ENCODE measurements at places on chromosomes 3 and 15.

GRCh38 chr15:85329561-85330422, 50.6 kb upstream of the AKAP13 start:
- DNase-seq = peak; percentile 49

DNA sequence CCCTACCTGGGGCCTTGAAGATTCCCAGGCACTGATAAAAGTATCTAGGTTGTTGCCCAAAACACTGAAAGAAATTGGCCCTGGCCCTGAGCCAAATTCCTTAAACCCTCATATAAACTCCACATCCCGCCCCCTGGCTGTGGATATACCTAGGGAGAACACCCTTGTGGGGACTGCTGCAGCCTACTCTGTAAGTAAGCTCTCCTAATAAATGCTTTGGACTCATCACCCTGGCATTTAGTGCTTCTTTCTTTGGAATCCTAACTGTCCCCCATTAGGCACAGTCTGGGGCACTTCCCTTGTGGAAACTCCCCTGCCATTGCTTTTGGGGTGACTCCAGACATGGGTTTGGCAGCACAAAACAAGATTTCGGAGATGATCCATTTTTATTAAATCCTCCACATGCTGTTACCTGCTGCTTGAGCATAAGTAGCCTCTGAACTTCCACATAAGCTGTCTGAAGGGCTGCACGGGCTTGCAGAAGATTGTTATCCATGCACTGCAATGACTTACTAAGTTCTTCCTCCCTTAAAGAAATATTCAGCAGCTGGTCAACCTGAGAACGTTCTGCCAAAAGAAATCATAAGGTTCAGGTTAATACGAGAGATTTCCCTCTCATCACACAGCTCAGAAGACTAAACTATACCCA, 46.4 kb downstream of the ZNF106 start:
- no peak for DNase-seq

GRCh38 chr15:44729408-44730127, 6.8 kb upstream of the TRIM69 start:
- peak; percentile 60 for DNase-seq

- DNase-seq = no peak
These were observed 8.6 kb downstream of the AQP9 start for GRCh38 chr15:58146749-58147148.

DNA sequence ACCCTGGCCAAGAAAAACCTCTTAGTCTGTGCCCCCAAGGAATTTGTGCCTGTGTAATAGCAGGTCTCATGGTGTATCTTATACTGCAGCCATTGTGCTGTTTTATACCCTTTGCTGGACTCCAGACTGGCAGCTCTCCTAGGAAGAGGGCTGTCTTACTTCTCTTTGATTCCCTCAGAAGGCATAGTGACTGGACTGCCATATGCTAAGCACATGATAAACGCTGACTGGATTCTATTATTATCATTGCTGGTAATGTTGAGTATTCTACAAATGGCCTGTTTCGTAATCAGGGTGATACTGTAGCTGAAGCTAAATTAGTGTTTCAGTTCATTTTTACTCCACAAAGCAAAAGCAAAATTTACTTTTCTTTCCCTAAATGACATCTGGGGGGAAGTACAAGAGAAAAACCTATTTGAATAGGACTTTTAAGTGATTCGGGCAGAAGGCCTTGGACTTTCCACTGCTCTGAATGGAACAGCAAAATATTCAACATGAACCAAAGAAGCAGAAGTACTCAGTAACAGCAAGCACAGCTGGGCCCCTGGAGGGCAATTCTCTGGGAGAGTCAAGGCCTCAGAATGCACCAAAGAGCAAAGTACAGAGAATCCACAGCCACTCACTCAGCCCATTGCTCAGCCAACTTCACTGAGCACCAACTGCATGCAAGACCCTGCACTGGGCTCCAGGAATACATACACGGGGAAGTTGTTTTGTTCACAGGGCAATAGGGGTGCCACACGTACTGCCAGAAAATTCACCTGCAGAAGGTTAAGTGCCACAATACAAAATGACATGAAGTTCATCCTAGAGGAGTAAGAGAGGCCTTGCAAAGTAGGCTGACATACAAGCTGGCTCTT, 7.9 kb upstream of the BCL2A1 start:
- no peak for DNase-seq

DNA sequence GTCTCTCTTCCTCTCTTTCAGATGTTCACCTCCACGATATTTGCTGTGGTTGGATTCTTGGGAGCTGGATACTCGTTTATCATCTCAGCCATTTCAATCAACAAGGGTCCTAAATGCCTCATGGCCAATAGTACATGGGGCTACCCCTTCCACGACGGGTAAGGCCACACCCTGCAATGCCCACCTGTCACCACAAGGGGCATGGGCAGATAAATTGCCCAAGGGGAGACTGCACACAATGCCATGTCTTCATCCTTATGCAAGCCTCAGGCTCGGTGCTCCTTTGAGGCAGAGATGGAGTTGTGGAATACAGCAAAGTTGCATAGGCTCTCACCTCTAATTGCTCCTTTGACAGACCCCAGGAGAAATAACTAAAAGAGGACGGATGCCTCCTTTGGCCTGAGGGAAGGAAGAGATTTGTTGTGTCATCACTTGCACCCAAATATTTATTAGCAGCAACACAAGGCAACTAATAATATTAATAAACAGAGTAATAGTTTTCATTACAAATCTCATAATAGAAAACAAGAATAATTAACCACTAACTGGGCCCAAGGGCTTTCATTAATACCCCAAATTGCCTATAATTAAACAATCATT, 13.2 kb downstream of the TM4SF4 start:
- DNase-seq = no peak

DNA sequence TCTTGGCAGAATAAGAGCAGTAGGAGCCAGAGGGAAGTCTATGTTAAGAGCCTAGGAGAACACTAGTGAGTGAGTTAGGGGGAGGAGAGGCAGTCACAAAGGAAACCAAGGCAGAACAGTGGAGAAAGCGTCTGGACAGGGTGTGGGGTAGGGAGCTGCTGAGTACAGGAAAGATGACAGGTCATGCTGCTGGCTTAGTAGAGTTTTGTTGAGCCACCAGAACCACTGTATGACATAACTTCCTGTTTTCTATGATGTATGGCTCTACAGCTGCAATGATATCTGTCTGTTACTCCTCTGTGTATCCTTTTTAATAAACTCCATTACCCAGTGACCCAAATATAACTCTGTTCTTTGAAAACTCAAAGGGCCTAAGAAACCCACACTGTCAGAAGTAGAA, 10.6 kb upstream of the STT3B start:
- peak; percentile 29 for DNase-seq

DNA sequence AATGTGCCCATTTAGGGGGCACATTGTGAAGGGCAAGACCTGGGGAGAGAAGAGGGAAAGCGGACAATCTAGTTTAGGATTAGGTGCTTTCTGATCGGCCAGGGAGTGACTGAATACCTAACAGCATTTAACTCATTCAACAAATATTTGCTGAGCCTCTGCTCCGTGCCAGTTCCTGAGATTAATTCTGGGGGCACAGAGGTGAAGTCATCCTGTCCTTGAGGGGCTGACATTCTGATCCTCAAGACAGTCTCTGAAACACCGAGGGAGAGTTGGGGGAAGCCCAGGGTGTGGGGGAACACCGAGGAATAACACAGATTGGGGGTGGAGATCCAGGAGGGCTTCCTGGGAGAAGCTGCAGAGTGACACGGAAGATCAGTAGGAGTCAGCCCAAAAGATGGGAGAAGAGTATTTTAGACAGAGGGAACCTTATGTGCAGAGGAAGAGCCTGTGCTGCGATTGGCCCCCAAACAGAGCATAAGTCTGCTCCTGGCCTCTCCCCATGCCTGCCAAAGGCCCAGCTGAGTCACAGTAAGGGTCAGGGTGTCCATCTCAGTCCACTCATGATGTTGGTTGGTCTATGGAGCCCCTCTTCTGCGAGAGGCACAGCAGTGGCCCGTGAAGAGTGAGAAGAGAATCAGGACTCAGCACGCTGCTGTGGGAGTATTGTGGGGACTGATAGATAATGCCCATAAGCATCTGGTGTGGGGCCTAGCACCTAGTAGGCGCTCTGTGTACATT, 60.2 kb downstream of the AMOTL2 start:
- DNase-seq = no peak

DNA sequence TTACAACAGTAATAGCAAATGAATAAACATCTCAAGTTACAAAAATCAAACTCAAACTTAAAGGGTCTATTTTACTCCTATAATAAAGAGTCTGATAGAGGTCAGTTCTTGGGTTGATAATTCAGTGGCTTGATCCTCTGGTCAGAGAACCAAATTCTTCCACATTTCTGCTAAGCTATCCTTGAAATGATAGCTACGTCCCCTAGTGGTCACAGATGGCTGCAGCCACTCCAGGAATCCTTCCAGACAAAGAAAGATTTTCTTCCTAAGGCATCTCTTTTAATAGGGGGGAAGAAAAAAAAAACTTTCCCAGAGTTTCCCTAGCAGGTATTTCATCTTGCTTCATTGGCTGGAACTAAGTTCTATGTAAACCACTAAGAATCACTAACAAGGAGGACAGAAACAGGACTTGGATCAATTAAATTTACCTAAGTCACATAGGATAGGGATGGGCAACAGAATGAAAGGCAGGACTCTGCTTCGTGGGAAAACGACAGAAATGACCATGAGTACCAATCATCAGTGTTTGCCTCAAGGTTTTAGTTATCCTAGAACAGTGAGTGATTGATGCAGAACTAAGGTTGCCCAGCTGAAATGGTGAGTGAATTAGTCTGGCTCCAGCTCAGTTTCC, 160.7 kb downstream of the STAC start:
- DNase-seq = no peak

GRCh38 chr3:179015551-179016020, 56.0 kb downstream of the ZMAT3 start:
- DNase-seq = peak; percentile 82

- DNase-seq = no peak
These were observed 535.1 kb downstream of the NLGN1 start for GRCh38 chr3:173932624-173933023.

GRCh38 chr15:33639978-33640377, 328.3 kb upstream of the CHRM5 start:
- no peak for DNase-seq

GRCh38 chr3:177420651-177421480, 223.6 kb upstream of the TBL1XR1 start:
- no peak for DNase-seq

DNA sequence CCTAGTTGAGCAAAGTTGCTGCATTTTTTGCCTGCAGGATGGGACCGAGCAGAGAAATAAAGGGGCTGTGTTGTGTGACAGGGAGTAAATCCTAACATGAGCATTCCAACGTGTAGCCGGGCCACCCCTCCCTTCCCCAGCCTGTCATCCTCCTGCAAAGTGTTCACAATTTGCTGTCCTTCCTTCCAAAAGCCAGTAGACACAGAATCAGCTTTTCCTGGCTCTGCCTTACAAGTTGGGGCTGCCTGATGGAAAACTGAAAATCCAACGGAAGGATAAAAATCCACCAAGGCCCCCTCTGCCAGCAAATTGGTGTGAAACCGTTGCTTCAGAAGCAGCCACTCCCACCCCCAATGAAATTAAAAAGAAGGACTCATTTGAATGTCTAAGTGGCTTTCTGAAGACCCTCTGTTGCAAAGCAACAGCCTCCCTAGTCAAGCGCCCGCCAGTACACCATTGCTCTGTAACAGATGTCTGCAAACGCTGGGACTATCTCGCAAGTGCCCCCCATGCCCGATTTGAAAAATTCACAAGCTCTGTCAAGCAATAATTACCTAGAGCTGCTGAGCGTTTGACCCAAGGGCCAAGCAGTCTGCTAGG, 665 bp downstream of the FRMD4B start:
- no peak for DNase-seq

- DNase-seq = peak; percentile 63
These were observed 1.4 kb upstream of the RAP2B start for GRCh38 chr3:153160451-153161137.

GRCh38 chr3:87901141-87901540, 157.7 kb downstream of the CGGBP1 start:
- no peak for DNase-seq

- DNase-seq = no peak
These were observed 164.3 kb upstream of the LPP start for GRCh38 chr3:187989575-187990153.

- DNase-seq = no peak
These were observed 72.6 kb upstream of the CTXND1 start for GRCh38 chr15:80324545-80325080.

GRCh38 chr15:68924866-68925560, 5.3 kb upstream of the SPESP1 start:
- DNase-seq = peak; percentile 41

GRCh38 chr15:60548101-60548500, 69.2 kb upstream of the ICE2 start:
- DNase-seq = peak; percentile 58

DNA sequence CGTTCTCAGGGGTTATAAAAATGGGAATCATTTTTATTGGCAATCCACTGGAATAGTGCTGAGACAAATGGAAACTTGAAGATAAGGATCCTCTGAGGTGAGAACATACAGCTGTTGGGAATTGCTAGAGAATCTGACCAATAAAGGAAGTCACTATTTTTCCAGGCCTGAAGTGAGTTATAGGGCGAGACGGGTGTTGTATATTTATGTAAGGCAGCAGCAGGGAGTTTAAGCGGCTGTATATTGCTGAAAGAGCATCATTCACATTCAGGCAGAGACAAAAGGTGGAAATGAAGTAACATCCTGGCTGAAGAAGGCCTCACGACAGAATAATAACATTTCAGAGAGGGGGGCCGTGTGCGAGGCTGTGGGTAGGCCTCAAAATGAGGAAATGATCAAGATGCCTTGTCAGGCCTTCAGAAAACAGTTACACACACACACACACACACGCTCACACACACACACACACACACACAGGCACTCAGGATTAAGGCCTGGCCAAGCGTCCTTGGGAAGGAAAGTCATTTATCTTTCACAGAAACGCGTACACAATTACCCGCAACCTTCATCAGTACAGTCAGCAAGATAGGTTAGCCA, 964.9 kb upstream of the NR2F2 start:
- no peak for DNase-seq
